Renal pelvis (tissue), 12 donors: ENCODE measurements at places on chromosomes 3 and 15. TPM values are rescaled to one million over a fixed set of nuclear protein-coding genes. Genes with fewer than 3 reads are reported as not detected.

PLS1 gene
- polyA plus RNA-seq = 24.8 TPM

MAP6D1 gene
- 1.6 TPM for polyA plus RNA-seq

EFHB gene
- polyA plus RNA-seq = 5.8 TPM

DAPK2 gene
- polyA plus RNA-seq = 4.4 TPM
